Activated CD8-positive, alpha-beta T cell treated with anti-CD3 and anti-CD28 coated beads for 36 hours (primary cell): ENCODE measurements at places on chromosomes 13 and 19.

DNA sequence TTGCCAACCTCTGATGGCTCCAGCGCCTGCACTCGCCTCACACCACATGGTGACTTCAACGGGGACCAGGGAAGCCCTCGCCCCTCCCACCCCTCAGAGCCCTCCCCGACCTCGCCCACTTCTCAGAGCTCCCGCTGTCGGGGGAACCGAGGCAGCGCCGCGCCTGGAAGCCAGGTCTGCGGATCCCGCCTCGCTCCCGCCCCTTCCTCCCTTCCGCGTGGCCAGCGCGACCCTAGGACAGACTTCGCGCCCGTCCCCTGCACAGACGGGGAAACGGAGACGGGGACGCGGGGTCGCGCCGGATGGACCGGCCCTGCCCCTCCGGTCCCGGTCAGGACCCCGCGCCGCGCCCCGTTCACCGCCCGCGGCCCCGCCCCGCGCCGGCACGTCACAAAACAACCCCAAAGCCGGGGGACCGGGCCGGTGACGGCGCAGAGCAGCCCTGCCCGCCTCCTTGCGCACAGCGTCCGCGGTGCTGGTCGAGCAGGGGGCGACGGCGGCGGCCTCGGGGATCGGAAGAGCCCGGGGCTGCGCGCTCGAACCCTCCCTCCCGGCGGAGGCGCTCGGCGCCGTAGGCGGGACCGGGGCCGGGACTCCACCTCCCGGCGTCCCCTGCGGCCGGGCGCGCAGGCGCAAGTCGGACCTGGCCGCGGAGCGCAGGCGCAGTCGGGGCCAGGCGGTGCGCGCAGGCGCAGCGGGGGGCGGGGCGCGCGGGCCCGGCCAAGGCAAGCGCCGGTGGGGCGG is 379 bp upstream of the CDC34 start:
- peak; percentile 88 for DNase-seq

GRCh38 chr13:40969169-40969901 is 49.8 kb downstream of the ELF1 start:
- peak; percentile 54 for DNase-seq

DNA sequence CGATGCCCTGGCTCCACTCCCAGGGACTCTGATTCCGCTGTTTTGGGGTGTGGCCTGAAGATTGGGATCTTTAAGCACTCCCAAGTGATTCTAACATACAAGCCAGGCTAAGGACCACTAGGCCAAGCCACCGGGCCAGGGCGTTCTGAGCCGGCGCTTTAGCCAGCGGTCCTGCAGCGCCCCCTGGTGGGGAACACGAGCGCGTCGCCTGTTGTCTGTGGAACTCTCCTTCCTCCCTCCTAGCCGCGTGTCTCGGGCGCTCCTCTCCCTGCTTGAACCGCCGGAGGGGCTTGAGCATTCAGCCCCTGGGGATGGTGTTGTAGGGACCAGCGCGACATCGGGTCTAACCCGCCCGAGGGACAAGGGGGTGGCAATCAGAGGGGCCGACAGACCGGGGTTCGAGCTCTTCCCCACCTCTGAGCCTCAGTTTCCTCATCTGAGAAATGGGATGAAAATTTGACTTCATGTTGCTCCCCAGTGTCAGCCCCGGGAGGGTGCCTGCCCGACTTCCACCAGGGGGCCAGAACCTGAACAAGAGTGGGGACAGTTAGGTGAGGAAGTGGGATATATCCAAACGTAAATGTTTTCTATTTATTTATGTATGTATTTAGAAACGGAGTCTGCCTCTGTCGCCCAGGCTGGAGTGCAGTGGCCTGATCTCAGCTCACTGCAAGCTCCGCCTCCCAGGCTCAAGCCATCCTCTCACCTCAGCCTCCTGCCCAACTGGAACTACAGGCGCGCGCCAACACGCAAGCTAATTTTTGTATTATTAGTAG is 18.0 kb upstream of the PNMA8B start:
- peak; percentile 82 for DNase-seq

- no peak for DNase-seq
Observed at GRCh38 chr13:33349986-33350826, 64.7 kb upstream of the STARD13 start.

DNA sequence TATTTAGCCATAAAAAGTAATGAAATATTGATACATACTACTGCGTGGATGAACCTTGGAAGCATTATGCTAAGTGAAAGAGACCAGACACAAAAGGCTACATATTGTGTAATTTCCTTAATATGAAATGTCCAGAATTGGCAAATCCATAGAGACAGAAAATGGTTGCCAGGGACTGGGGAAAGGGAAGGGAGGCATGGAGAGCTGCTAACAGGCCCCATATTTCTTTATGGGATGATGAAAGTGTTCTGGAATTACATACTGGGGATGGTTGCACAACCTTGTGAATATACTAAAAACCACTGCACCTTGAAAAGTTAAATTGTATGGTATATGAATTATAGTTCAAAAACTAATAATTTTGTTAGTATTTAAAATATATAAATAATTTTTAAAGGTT is 3.6 kb downstream of the IFT88 start:
- DNase-seq: no peak

DNA sequence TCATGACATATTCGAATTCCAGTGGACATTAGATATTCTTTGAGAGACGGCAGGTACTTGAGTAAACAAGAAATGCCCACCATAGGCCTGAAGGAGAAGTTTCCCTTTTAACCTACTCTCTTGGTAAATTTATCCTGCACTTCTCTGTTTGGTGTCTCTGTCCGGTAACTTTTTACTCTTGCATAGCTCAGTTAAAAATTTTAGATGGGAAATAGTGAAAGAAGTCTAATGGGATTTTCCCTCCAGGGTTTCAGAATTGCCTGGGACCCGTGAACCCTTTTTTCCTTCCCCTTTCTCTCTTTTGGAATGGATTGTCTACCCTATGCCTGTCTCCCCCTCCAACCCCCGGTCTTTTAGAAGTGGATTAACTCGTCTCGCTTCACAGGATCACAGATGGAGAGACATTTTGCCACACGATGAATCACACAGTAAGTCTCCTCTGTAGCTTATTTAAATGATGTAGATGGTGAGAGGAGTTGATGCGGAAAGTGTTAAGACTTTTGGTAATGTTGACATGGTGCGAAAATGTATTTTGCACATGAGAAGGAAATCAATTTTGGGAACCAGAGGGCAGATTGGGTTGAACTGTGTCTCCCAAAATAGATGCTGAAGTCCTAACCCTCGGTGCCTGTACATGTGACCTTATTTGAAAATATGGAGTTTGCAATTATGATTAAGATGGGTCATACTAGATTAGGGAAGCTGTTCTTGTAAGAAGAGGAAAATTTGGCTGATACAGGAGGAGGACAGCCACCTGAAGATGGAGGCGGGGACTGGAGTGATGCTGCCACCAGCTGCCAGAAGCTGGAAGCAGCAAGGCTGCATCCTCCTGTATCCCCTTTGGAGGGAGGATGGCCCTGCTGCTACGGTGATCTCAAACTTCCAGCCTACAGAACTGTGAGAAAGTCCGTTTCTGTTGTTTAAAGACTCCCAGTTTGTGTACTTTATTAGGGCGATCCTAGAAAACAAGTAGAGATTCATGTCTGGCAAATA is 711 bp upstream of the MIPEP start:
- no peak for DNase-seq

GRCh38 chr19:43594710-43595604 is 977 bp downstream of the IRGQ start:
- DNase-seq: peak; percentile 82

DNA sequence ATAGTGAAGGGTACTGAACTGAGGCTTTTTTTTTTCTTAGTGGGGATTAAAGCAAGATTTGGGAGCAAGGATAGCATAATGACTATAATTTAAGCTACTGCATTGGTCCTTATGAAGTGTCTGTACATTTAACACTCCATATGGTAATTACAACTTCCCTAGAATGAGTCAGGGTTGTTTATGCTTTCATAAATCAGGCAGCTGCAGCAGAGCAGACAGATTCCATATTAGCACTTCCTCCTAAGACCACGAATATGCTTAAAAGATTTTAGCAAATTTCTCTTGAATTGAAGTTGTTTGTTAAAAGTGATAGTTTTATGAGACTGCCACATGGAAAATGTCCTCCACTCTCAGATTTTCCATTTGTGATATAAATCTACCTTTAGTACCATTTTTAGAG is 401.1 kb upstream of the SPRY2 start:
- DNase-seq: no peak

DNA sequence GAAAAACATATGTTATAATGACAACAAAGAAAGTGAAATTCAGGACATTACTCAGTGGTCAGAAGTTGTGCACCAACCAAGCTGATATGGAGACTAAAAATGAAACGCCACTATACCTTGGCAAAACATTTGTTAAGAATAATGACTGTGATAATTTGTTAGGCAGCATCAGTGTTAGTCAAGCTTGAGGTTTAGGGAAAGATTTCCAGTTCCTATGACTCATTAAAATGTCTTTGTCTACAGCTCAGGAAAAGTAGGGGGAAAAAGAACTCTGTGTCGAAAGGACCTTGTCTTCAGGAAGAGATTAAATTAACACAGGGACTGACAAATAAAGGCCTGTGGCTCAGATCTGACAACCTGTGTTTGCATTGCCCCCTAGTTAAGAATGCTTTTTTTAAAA is 764.1 kb upstream of the SLITRK6 start:
- DNase-seq: no peak

GRCh38 chr19:44512326-44513298 is 12.3 kb upstream of the ZNF180 start:
- DNase-seq: peak; percentile 55

DNA sequence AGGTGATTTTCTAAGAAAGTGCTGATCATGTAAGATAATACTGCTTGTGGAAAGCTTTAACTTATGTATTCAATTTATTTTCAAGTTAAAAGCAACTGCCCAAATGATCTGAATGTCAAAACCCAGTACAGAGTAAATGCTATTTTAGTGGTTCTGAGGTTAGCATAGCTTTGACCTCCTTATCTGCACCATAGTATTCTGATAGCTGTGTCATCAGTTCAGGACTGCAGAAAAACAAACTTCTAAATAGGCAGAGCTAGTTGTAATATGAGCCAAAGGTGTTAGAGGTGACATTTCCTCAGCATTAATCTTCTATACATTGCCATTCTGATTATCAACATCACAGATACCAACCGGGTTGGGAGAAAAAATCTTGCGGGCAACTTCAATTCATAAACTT is 758.7 kb downstream of the SLITRK5 start:
- DNase-seq: no peak

DNA sequence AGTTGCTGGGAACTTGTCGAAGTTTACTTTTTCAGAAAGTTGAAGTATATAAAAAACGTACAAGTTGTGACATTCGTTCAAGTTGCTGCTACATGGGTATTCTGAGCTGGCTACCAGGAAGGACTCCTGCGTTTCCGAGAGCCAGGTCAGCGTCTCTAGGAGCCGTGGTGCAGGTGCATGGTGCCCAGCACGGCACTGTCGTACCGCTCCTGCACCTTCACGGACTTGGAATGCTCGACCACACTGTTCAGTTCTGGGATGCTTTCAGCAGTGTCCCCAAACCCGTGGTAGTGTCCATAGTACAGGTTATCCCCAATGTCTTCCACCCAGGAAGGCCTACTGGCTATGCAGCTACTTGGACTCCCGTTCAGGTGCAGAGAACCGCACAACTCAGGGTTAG is 35.4 kb downstream of the ANKRD10 start:
- DNase-seq: no peak

- peak; percentile 63 for DNase-seq
Observed at GRCh38 chr13:42594481-42595252, 20.7 kb downstream of the TNFSF11 start.

DNA sequence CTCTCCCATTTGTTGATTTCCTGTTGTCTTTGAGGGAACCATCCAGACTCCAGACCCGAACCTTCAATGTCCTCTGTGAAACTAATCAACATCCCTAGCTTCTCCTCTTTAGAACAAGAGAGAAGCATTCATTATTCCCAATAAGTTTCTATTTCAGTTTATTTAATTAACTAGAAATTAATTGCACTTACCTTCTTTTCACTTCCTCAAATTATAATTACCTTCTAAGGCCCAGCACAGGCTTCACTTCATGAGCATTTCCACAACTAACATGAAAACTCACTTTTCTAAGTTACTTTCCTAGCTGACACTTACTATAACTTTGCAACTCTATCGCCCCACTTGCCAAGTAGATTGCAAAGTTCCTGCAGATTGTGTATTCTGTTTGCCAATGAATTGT is 71.6 kb upstream of the HTR2A start:
- no peak for DNase-seq

DNA sequence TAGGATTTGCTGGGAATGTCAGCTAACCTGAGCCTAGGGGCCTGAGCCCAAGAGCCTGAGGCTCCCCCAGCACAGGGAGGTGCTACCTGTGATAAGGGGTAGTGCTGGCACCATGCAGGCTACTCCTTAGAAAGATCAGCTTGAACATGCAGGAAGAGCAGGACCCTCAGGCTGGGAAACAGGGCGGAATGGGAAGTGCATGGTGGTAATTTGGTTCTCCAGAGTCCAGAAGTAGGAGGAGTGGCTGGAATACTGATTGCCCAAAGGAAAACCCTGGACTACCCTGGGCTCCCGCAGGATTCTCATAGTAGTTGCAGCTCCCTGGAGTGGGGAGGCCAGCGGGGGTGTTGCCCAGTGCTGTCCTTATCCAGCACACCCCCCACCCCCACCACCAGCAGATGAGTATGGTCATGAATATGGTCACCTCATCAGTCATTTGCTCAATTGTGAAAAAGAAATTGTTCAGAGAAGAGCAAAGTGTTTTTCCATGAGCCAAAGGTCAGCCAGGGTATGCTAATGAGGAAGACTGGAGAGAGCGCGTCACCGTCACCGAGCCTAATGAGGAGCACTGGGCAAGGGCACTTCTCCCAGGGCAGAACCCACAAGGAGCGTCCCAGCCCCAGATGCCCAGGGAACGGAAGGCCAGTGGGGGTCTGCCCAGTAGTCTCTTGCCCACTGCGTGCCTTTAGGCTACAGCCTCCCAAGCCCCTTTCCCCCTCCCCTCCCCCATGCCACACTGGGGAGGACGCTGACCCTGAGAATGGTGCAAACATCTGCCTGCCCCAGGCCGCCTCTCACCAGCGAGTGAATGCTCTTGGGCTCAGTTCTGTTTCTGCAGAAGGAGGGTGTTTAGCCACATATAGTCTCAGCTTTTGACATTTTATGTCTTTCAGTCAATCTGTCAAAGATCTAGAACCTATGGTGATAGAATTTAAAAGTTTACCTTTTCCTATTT is 5.3 kb downstream of the SLC25A15 start:
- DNase-seq: peak; percentile 57

DNA sequence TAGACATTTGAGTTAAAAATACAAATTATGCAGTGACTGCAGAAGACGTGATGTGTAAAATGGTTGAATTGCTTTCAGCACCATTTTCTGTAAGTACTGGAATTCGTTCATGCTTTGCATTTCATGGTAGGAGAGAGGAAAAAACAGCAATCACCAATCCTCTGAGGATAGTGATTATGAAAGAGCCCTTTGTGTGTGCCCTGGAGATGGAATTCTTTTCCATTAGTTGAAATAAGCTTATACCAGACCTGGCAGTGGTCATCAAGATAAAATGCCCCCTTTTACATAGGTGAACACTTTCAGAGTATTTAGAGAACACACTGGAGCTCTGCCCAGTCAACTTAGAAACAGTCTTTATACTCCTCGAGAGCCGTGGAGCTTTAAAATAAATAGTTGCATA is 1.7 kb downstream of the CNMD start:
- no peak for DNase-seq

DNA sequence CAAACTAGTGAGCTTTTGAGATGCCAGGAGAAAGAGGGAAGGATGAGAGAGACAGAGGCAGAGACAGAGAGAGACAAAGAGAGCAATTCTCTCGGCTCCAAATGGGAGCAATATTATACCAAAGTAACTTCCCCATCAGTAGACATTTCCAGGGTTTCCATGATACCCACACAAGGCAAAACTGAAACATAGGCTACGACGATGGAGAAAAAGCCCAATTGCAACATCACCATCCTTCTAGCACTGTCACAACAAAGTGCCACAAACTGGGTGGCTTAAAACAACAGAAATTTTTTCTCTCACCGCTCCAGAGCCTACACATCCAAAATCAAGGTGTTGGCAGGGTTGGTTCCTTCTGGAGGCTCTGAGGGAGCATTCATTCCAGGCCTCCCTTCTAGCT is 81.4 kb downstream of the KCTD12 start:
- DNase-seq: no peak
